ENCODE measurements at places on chromosomes 3 and 15.
A peak's percentile ranks its signal among the peaks of the same experiment; 100 is the strongest.

- no peak for DNase-seq
Measured at GRCh38 chr3:59831394-59831793, 781.6 kb upstream of the CFAP20DC start.

DNA sequence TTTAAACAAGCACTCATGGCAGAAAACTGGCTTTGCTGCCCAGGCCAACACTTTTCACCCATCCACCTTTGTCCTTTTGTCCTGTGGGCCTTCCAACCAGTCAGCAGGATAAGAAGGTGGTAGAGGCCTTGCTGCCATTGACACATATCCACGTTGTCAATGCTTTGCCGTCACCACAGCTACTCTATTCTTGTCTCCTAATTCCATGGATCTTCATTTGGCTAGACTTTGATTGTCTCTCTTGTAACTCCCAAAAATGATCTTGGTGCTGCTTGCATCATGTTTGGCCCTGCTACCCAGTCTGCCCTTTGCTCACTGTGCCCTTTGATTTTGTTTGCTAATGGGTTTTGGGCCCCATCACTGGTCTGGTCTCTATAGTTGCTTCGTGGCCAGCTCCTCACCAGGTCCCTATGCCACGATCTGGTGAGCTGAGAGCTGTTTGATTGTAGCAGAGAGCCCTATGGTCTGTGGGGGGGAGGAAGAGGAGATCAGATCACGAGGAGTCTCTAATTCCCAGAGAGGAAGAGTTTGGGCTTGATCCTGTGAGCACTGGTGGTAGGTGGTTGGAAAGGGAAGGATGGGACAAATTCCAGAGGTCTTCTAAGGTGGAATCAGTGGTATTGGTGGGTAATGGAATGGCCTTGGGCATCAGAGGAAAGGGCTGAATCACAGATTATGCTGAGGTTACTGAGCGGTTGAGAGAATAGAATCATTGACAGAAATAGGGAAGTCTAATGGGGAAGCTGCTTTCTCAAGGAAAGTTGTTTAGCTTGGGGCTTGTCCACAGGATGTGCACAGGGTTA, 40.3 kb downstream of the ABHD2 start:
- no peak for DNase-seq

DNA sequence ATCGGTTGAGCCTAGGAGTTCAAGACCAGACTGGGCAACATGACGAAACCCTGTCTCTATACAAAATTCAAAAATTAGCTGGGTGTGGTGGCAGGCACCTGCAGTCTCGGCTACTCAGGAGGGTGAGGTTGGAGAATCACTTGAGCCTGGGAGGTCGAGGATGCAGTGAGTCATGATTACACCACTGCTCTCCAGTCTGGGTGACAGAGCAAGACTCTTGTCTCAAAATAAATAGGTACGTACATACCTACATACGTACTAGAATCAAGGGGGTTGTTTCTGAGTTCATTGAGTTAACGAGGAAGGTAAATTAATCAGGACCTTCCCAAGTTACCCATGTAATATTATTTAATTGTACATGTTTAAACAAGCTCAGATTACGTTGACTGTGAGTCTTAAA, 97.5 kb downstream of the CHL1 start:
- no peak for DNase-seq

GRCh38 chr3:111915905-111916304, 56.8 kb downstream of the PHLDB2 start:
- no peak for DNase-seq

DNA sequence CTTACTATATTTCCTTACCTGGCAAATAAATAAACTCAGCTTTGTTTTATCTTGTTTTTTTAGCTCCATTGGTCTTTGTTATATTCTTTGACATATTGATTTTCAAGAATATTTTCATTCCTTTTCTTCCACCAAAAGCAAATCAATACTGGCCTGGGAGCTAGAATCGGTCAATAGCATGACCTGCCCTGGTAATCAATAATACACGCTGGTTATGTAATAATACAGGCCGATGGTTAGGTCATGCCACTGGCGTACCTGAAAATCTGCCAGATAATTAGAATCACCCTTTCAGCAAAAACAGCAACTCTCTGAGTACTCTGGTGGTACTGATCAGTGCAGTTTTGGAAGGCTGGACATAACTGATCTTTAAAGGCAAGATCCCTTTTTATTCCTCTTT, 39.9 kb downstream of the PEAK1 start:
- DNase-seq = no peak

GRCh38 chr15:76529911-76530310, 193.3 kb downstream of the ISL2 start:
- no peak for DNase-seq

DNA sequence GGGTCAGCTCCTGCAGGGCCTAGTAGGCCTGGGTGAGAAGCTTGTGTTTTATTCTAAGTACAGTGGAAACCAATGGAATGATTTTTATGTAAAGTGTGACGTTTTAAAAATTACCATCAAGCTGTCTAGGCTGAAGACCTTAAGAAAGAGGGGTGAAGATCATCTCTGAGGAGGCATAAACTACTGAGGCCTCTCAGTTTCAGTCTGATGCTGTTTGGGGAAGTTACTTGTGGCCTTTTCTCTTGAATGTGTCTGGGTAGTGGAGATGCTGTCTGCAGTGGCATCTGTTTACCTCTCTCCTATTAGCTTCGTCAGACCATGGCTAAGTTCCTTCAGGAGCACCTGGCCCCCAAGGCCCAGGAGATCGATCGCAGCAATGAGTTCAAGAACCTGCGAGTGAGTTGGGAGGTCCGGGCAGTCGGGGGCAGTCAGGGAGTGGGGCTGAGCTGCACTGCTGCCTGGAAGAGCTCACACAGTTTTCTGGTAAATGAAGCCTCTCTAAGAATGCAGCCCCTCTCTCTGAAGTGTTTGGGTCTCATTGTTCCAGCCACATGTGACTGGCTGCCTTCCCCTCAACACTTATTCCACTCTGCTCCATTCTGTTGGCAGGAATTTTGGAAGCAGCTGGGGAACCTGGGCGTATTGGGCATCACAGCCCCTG, 1.9 kb downstream of the IVD start:
- peak; percentile 36 for DNase-seq

GRCh38 chr3:143010024-143010423, 8.7 kb downstream of the U2SURP start:
- DNase-seq = no peak

DNA sequence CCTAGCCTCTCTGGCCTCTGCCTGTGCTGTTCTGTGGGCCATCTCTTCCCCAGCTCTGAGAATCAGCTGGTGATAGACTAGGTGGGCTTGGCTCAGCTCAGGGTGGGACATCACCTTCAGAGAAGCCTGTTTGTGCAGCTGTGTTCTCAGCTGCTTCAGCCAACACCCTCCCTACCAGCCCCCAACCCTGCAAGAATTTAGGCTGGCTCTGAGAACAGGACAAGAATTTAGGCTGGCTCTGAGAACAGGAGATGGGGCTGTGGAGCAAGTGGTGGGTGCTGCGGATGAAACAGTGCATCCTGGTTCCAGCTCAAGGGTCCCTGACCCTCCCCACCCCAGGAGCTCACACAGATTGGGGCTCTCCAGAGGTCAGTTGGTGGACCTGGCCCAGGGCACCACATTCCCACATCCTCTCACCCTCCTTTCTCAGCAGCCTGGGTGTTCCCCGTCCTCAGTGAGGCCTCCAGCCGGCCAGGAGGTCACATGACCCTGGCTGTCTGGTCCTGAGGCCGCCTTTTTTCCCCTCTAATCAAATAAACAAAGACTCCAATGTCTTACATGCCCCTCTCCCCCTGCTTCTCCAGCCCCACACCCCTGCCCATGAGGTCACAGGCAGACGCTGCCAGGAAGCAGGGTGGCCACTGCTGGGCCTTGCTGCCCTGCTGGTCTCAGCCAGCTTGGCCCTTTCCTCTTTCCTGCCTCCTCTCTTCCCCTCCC, 14.9 kb downstream of the PLEKHO2 start:
- DNase-seq = peak; percentile 98
